ENCODE measurements at places on chromosomes 5 and 9. TPM values are rescaled to one million over a fixed set of nuclear protein-coding genes. Genes with fewer than 3 reads are reported as not detected.

Gene BARHL1
- total RNA-seq: not detected

DNA sequence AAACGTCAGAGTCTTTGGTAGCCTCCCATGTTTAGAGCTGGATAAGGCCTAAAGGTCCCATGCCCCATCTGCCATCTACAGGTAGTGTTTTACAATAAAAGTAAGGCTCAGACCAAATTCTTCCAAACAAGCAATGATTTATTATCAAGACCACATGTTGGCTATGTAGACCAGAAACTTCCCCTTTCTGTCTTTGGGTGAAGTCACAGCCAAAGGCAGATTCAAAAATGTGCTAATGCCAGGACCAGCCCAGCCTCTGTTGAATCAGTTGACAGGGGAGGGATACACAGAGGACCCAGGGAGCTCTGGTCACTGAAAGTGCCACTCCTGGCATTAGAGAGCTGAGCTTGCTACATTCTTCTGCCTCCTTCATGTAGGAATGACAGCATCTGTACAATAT lies 360.8 kb downstream of the NTRK2 start:
- DNase-seq: no peak

Gene FANCC
- total RNA-seq: 6.8 TPM

GRCh38 chr5:103475629-103476240 lies 86.9 kb downstream of the NUDT12 start:
- DNase-seq: no peak

- no peak for DNase-seq
Observed at GRCh38 chr5:75588666-75589065, 22.6 kb upstream of the ANKDD1B start.

DNA sequence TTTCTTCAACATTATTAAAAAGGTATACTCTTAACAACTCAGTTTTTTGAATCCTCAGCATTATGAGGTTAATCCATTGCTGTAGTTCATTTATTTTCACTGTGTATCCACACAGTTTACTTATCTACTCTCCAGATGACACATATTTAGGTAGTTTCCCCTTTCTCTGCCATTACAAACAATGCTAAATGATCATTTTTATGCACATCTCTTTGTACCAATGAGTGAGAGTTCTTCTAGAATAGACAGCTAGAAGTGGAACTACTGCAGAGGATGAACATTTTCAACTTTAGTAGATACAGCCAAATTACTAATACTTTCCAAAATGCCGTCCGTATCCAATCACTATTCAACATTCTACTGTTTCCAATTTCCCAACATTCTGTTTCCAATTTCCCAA lies 11.5 kb downstream of the AFF4 start:
- no peak for DNase-seq

Gene PLAC8L1
- not detected for total RNA-seq

Gene SLC6A19
- not detected for total RNA-seq

DNA sequence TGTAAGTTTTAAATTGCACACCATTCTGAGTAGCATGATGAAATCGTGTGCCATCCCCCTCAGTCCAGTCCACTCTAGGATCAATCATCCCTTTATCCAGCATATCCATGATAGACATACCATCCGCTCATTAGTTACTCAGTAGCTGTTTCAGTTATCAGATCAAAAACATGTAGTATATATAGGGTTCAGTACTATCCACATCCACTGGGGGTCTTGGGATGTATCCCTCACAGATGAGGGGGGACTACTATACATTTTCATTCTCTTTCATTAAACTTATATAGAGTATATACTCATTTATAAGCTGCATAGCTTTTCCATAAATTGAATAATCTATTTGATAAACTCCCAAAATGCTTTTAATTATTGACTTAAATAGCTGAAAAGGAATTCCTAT lies 67.6 kb downstream of the MEIKIN start:
- no peak for DNase-seq

DNA sequence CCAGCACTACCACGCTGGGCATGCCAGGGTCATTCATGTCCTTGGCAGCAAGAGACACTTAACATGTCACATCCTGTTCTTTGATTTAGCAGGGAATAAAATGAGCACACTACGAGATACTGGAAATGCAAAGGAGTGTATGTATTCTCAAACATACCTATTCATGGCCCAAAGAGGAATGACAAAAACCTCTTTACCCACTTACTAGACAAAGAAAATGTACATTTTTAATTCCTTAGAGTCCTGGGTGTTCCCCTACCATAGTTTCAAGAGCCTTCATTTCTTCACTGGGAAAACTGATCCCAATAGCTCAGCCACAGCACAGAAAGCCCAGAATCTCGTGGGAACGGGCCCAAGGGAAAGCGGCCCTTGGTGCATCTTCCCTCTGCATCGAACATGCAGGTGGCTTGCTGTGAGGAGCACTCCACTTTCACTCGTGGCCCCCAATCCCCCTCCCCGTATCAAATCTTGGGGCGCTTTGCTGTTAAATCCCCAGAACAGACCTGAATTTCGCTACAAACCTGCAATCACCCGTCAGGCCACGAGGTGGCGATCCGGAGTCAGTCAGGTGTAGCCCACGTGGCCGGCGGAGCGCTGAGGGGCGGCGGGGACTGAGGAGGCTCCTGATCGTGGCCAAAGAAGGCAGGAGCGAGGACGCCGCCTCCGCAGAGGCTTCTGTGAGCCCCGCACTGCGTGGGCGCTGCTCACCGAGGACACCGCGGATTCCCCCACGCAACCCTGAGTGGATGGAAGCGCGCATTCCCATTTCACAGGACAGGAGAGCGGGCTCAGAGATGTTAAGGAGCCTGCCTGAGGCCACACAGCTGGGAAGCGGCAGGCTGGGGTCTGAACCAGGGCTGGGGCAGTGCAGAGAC lies 91.4 kb downstream of the LMX1B start:
- DNase-seq: peak; percentile 78
